Neural progenitor cell (in vitro differentiated cells): ENCODE measurements at places on chromosomes 16 and 17.

DNA sequence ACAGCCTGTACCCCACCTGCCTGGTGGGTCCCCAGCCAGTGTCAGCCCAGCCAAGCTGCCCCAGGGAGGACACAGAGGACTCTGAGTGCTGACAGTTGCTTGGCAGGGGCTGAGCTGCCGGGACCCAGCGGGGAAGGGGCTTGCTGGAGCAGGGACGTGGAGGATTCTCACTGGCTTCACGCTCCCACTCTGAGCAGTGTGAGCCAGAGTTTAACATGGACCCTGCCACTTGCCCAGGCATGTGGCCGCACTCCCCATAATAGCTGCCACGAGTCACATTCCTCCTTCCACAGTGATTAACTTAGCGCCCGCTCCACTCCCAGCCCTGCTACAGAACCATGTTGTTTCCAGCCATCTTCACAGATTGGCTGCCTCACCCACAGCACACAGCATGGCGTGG lies 31.2 kb downstream of the SREBF1 start:
- no peak for DNase-seq

- DNase-seq = no peak
These were observed 80.5 kb downstream of the MYH13 start for GRCh38 chr17:10292057-10292937.

- no peak for DNase-seq
These were observed 461.2 kb upstream of the CDH5 start for GRCh38 chr16:65905331-65905730.

- DNase-seq = no peak
These were observed 25.3 kb downstream of the BFAR start for GRCh38 chr16:14658063-14658462.

DNA sequence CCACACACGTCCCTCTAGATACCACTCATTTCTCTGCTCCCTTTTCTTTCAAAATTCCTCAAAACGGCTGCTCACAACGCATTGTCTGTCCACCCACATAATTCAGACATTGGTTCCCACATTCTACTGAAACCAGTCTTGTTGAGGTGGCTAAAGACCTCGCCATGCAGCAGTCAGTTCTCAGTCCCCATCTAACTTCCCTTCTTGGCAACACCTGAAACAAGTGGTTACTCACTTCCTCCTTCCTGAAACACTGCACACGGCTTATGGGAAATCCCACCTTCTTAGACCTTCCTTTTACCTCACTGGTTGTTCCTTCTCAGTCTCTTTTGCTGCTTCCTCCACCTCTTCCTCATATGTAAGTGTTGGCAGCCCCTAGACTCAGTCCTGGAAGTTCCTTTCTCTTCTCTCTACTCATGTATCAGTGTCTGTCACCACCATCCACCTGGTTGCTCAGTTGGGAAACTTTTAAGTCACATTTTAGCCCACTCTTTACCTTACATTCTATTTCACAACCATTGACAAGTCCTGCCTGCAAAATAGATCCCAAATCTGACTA lies 277.1 kb downstream of the CEP112 start:
- DNase-seq = no peak

DNA sequence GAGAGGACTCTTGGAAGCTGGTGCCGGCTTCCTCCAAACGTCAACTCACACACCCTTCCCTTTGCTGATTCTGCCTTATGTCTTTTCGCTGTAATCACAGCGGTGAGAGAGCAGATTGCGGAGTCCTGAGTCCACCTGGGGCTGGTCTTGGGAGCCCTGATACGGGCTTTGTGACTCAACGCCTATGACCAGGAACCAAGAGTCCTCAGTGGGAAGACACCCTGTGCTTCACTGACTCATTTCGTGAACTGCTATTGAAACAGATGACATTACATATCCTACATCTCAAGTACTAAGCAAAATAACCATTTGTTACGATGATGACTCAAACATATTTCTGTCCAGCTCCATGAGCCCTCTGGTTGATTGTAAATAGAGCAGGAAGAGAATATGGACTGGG lies 90.7 kb upstream of the CREBBP start:
- no peak for DNase-seq

- DNase-seq = no peak
These were observed 2.1 kb downstream of the MT1X start for GRCh38 chr16:56684256-56684925.

DNA sequence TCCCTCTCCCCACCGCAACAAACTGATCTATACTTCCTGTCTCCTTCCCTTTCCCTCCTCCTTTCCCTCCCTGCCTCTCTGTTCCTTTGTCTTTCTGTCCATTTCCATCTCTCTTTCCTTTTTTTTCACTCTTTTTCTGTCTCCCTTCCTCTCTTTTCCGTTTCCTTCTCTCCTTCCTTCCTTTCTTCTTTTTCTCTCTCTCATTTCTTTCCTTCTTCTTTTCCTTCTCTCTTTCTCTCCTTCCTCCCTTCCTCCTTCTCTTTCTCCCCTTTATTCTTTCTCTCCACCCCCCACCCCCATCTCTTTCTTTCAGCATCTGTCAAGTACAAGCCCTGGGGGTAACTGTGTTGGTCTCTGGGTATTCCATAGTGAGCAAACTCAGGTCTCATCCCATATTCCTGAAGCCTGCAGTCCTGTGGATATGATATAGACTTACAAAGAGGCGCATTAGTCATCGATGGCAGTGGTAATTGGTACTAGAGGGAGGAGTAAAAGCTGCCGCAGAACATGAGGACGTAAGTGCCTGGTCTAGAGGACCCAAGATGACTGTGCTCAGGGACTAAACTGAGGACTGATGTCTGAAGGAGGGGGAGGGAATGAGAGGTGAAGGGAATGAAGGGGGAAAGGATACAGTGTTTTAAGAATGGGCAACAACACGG lies 50.4 kb downstream of the VAT1L start:
- DNase-seq = no peak

- no peak for DNase-seq
These were observed 17.3 kb downstream of the COTL1 start for GRCh38 chr16:84600343-84601229.

GRCh38 chr16:27844826-27845225 lies 218.7 kb downstream of the GSG1L start:
- no peak for DNase-seq

- peak; percentile 37 for DNase-seq
These were observed 131.9 kb downstream of the C16orf95 start for GRCh38 chr16:87185308-87185707.

DNA sequence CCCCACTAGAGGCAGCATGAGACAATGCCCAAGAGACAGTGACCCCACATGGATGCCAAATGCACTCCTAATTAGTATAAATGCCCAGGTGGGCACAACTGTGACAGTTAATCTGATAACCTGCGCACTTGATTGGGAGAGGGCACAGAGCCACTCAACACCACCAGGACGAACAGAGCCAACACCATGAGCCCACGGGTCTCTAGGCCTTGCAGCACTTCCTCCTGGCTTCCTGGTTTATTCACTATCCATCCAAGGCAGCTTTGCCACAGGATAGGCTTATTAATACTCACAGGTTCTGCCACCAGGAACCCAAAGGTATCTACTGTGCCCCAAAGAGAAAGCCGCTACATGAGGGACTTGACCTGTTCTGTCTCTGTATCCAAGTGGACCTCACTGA lies 14.9 kb downstream of the AXIN2 start:
- DNase-seq = no peak

GRCh38 chr16:47847220-47847970 lies 308.4 kb downstream of the ABCC12 start:
- no peak for DNase-seq

DNA sequence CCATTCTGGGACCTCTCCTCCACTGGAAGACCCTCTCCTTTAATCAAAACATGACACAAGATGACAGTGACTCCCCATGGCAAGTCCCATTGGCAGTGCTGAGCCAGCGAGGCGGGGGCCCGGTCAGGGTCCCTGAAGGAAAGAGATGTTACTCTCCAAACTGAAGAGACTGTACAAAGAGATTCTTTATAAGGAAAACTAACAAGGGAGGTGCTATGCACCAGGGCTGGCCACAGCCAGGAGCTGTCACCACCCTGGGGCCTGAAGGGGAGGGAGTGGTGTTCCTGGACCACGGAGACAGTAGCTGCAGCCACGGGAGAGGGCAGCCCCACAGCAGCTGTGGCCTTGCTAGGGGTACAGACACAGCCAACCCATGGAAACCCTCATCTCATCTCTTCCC lies 123.1 kb downstream of the XYLT1 start:
- DNase-seq = no peak

DNA sequence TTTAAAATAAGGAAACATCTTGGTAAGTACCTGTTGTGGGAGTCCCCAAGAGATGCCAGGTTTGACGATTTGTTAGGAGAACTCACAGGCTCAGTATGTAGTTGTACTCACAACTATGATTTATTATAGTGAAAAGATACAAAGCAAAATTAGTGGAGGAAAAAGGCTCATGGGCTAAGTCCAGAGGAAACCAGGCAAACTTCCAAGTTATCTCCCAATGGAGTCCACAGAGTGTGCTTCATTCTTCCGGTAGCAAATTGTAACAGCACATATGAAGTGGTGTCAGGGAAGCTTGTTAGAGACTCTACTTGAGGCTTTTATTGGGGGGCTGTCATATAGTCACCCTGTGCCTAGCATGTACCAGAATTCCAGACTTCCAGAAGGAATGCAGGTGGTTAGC lies 2.3 kb downstream of the DDX19A start:
- DNase-seq = no peak

GRCh38 chr17:78023042-78023441 lies 64.5 kb downstream of the TNRC6C start:
- DNase-seq = no peak

DNA sequence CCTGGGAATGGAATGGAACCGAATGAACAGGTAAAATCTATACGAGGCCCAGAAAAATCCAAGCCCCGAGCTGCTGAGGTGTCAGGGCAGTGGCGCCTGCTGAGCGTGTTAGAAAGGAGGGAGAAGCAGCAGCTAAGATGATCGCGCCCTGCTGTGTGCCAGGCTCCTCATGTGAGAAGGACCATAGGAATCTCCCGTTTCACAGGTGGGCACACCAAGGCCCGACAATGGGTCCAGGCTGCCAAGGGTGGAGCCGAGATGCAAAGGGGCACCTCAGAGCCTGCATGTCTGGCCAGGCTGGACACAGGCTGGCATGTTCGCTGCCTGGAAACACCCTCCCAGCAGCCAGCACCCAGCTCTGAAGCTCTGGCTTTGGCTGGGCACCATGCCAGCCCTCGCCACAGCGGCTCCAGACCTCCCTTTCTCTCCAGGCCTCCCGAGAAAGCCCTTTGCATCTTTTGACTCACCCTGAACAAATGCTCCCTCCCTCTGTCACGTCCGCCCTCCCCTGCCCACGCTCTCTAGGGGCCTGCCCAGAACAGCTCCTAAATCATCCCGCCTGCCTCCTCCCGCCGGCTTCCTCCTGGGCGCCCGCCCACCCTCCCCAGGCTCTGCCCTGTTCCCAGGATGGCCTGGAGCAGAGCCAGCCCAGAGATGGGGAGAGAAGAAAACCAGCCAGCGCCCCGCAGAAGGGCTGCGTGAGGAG lies 217.8 kb upstream of the GSE1 start:
- DNase-seq = no peak

- DNase-seq = no peak
These were observed 27.2 kb upstream of the ST6GALNAC1 start for GRCh38 chr17:76670718-76671122.

- peak; percentile 74 for DNase-seq
These were observed 82.2 kb downstream of the PLXDC1 start for GRCh38 chr17:39069114-39069756.

GRCh38 chr17:48642059-48642842 lies 16.1 kb upstream of the HOXB9 start:
- DNase-seq = peak; percentile 48

- no peak for DNase-seq
These were observed 138.1 kb downstream of the ASIC2 start for GRCh38 chr17:33154869-33155455.

DNA sequence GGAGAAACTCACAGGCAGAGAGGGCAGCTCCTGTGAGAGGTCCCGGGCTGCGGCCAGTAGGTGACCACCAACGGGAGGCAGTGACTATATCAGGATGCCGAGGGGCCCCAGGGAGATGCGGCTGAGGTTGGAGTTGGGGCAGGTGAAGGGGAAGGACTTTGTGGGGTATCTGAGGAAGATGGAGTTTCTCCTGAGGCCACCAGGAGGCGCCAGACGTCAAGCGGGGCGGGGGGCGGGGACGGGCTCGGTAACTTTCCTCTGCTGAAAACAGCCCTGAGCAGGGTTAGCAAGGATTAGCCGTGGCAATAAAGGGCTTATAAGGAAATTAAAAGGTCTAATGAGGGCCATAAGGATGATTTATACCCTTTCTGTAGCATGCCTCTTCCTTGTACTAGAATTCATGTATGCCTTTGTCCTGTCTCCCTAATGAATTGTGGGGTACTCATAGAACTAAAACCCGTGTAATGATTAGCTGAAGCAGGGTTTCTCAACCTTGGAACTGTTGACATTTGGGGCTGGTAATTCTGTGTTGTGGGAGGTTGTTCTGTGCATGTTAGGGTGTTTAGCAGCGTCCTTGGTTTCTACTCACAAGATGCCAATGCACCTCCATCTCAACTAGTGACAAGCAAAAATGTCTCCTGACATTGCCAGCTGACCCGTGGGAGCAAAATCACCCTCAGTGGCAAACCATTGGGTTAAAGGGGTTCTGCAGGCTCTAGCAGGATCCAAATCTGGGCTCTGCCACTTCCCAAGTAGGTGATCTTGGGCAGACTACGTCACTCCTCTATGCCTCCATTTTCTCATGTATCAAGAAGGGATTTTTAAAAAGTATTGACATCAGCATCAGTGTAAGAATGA lies 74.8 kb upstream of the GRIN2A start:
- peak; percentile 72 for DNase-seq

GRCh38 chr17:49063652-49064051 lies 66.5 kb downstream of the IGF2BP1 start:
- no peak for DNase-seq

GRCh38 chr17:6713130-6713917 lies at the start of gene SLC13A5:
TSS of gene SLC13A5 (minus strand) at chr17:6713369. CDS start at chr17:6713333, 36 bp downstream.
- peak; percentile 93 for DNase-seq

- DNase-seq = no peak
These were observed 7.1 kb downstream of the TFAP4 start for GRCh38 chr16:4265676-4266075.

DNA sequence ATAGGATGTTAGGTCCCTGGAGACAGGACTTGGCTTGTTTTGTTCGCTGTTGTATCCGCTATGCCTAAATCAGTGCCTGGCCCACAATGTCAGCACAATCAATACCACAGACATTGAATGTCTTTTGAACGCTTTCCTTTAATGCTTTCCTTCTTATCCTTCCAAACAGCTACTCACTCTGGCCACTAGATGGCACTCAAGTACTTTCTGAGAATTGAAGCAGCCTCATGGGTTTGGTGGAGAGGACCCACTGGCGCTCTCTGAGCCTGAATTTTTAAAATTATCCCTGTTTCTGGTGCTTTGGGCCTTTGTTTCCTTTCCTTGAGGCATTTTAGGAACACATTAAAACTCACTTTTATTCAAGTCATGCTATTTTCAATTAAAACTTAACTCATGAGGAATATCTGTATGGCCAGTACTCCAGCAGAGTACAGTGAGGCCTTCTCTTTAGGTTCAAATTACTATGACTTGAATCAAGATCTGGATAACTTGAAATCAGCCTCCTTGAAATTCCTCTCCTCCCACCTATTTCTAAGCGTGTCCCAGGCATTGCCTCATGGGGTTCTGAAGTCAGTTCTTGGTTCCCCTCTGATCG lies 3.2 kb upstream of the NLRP1 start:
- DNase-seq = peak; percentile 85

- DNase-seq = no peak
These were observed 100.2 kb downstream of the CYLD start for GRCh38 chr16:50842013-50842505.

- no peak for DNase-seq
These were observed 50.0 kb downstream of the SOCS1 start for GRCh38 chr16:11205754-11206581.

GRCh38 chr17:36576793-36577192 lies 14.9 kb upstream of the DHRS11 start:
- DNase-seq = no peak
